Left cardiac atrium (tissue), 4 donors: ENCODE measurements at places on chromosomes 1 and 21. TPM values are rescaled to one million over a fixed set of nuclear protein-coding genes. Genes with fewer than 3 reads are reported as not detected.
A peak's percentile ranks its signal among the peaks of the same experiment; 100 is the strongest.

Gene TMEM61
- 0.24 TPM for total RNA-seq

DNA sequence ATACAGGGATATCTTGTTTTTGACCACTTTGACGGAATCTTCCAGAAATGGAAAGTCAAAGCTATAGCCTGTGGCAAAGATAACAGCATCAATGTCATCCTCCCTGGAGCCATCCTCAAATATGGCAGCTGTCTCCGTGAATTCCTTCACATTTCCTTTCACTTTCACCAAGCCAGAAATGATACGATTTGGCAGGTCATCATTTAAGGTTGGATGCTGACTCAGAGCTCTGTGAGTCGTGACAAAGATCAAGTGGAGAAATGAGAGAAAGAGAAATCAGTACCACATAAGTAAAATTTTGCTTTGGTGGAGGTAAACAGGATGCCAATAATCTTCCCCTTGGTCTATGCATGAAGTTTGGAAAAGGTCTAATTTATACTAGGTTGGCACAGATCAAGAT, 23.9 kb downstream of the FMO5 start:
- DNase-seq = no peak

DNA sequence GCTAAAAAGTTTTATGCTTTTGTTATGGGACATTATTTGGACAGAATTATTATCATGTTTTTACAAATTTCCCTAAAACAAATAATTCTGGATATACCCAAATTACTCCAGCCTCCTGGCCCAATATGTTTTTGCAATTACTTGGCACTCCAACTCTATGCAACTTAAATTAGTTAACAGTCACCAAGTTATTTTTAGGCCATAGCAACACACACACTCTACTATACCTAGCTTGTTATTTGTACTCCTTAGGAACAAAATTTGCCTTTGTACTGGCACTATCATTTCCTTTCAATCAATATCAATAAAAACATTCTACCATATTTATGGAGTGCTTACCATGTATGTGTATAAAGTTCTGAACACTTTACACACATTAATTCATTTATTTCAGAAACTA, 7.7 kb downstream of the DUSP10 start:
- DNase-seq = no peak

DNA sequence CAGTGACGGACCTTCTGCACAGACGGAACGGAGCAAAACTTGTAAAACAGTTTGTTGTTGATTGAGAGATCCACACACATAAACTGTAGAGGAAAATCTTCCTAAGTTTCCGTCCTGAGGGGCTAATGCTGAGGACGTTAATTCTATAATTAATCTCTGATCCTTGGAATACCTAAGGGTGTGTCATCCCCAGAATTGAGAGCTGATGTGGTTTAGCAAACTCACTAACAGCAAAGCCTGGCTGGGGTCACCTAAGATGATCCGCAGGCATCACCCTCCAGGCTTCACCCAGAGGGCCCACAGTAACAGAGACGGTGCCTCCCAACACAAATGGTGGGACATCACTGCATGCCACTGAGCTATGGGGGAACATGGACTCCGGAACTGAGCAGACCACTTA, 97.5 kb downstream of the SMYD2 start:
- DNase-seq = no peak

Gene ANGPTL3
- total RNA-seq = not detected

Gene NTRK1
- 2.5 TPM for total RNA-seq

GRCh38 chr1:87179076-87179810, 149.4 kb upstream of the LMO4 start:
- DNase-seq = no peak

Gene OR2L3
- total RNA-seq = not detected

GRCh38 chr1:83113652-83114051, 885.3 kb downstream of the TTLL7 start:
- no peak for DNase-seq

DNA sequence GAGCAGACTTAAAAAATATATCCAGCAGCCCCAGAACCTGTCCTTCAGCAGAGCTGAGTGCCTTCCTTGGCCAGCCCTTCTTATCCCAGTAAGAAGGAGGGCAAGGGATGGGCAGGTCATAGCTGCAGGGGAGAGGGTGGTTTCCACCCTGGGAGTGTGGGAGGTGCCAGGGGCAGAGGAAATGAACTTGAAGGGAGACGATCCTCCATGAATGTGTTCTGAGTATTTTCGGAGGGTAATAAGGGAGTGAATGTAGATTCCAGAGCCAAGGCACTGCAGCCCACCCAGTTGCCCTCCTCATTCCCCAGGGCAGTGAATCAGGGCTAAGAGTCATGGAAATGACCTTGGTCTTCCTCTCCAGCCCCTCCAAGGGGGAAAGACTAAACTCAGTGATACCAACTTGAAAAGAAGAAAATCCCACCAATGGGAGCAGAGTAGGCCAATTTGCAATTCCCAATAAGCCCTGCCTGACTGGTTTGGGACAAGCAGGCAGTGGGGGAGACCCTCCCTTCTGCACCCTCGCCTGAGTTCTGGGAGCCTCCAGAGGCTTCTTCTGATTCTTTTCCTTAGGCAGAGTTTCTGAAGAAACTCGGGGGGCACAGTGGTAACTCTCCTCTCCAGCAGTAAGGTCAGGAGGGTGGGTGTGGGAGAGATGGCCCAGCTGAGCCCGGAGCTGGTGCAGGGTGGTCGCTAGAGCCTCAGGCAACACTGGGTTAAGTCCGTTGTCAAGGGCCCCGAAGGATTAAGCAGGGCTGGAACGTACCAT, 4.2 kb downstream of the MYOG start:
- no peak for DNase-seq

DNA sequence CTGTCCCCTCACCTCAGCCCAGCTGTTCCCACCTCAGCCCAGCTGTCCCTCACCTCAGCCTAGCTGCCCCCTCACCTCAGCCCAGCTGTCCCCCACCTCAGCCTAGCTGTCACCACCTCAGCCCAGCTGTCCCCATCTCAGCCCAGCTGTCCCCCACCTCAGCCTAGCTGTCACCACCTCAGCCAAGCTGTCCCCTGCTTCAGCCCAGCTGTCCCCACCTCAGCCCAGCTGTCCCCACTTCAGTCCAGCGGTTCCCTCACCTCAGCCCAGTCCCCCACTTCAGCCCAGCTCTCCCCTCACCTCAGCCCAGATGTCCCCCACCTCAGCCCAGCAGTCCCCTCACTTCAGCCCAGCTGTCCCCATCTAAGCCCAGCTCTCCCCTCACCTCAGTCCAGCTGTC, 88.4 kb upstream of the CSF3R start:
- DNase-seq = no peak

DNA sequence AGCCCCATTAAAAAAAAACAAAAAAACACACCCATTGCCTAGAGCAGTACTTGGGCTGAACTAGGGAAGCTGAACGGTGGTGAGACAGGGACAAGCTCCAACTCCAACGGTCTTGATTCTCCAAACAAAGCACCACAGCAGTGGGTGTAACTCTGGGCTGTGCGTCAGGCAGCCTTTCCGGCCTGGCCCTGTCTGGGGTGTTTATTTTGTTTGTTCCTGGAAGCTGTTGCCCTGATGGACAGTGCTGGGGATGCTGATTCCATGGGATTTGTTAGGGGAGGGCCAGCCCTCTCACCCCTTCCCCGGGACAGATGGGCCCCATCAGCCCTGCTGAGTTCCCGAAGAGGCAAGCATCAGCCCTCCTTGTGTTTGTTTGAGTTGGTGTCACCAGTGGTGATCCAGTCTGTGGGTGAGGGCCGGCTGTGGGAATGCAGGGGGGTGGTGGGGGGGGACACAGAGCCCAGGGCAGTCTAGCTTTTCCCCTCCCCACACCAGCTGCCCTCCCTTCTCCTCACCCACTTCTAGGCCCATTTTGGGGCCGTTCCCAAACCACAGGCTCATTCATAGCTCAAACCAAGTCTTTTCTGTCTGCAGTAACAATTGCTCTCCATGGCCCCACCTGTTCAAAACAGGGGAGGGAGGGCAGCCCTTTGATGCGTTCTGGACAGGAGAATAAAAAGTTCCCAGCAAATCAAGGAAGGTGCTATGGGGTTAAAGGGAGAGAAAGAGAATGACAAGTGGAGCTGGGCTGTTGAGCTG, 4.5 kb downstream of the WNT2B start:
- DNase-seq = peak; percentile 43

Gene KPRP
- not detected for total RNA-seq

- DNase-seq = no peak
Measured at GRCh38 chr21:42276076-42276475, 39.1 kb downstream of the TFF3 start.

GRCh38 chr21:27213303-27213702, 246.4 kb upstream of the ADAMTS5 start:
- no peak for DNase-seq

DNA sequence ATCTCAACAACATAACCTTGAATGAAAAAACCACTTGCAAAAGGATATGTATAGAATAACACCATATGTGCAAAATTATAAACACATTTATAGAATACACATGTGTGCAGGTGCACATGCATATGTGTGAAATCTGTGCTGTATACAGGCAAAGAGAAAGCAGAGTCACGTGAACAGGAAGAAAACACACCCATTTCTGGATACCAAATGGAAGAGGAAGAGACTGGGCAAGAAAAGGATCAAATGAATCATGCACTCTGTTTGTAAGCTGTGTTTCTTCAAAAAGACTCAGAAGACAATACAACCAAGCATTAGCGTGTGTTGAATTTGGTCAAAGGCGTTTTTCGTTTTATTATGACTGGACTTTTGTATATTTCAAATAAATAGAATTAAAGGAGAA, 111.3 kb upstream of the ERG start:
- DNase-seq = no peak

Gene NPPA
- total RNA-seq = 58,150 TPM

GRCh38 chr1:3306583-3307291, 147.7 kb upstream of the ARHGEF16 start:
- DNase-seq = no peak

DNA sequence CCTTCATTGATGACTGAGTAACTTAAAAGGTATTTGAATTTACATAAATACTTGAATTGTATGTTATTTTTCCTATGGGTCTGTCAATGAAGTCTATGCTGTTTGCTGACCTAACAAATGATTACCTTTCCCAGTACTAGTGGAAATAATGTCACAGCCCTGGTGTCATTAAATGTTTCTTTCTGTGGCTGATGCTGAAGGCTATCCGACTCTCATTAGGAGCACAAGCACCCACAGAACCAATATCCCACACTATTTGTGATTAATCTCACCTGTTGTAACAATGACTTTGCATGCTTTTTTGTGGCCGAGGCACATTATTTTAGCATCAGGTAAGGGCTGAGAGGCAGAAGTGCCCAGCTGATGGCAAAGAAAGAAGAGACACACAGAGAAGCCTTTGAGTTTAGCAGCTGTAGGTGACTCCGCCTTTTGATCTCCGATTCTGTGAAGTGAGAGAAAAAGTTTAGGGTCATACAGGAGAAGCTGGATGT, 25.8 kb upstream of the TRIM45 start:
- DNase-seq = no peak

GRCh38 chr1:100188617-100189016, 10.6 kb upstream of the LRRC39 start:
- DNase-seq = no peak

DNA sequence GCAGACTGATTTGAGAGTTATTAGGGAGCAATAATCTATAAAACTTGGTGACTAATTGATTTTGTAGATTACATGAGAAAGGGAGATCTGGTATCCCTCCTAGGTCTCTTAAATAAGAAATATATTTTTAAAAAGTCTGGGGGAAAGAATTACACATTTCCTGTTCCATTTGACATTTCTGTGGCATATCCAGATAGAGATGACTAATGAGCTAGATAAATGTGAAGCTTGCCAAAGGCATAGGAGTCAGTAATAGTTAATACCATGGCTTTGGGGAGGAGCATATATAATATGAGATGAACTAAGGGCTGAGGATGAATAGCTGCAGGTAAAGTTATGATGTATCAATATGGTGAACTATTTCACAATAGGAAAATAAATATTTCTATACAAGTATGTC, 663.7 kb downstream of the PTPRC start:
- no peak for DNase-seq

- DNase-seq = no peak
Measured at GRCh38 chr1:184745110-184745509, 9.5 kb downstream of the EDEM3 start.
